ENCODE measurements at places on chromosomes 4 and X.

DNA sequence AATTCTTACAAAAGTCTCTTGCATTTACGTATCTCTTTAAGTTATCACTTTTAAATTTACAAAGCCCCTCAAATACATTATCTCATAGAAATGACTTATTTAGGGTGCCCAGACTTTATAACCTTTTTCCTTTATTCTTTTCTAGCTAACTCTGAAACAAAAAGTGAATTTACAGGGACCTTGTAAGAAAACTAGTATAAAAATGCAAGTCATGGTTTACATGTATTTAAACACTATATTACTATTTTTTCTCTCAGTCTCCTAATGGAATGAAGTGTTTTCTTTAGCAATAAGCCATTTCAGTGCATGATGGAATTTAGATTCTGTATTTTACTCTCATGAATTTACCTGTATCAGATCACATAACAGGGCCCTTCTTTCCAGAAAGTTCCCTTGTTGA lies 14.5 kb upstream of the HEPH start:
- DNase-seq = no peak

- no peak for DNase-seq
Observed at GRCh38 chrX:107153005-107153404, 34.4 kb upstream of the RBM41 start.

DNA sequence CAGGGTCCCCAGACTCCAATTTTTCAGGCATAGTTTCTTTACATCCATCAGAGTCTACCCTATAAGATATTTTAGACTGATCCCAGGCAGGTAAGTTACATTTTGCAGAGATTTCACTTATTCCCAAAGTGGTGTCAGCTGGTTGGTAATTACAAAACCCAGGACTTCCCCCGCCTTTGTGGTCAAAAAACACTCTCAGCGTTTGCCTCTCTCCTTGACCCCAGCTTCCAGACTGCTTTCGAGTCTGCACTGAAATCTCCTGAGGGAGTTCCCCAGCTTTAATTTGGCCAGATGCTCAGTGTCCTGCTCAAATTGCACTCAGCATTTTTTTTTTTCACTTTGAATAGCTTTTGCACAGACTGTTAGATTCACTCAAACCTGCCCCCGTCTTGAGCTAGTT lies 11.2 kb upstream of the AMOT start:
- no peak for DNase-seq

DNA sequence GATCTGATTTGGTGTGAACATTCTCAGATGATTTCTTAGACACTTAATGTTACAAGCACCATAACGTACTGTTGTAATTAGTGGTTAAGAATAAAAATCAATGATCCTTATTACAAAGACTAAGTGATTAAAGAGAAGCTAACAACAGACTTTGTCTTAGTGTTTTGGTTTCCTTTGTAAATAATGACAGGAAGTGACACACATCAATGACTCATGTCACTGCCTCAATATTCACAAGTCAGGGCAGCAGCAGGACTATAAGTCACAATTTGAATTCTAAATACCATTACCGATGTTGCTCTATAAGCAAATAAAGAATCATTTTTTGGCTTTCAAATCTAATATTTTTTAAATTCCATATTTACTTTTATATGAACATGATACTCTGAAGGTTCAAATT lies 115.8 kb upstream of the FAT4 start:
- DNase-seq = no peak
